Femur (tissue), 1 donor: ENCODE measurements at places on chromosomes 12 and 14.

DNA sequence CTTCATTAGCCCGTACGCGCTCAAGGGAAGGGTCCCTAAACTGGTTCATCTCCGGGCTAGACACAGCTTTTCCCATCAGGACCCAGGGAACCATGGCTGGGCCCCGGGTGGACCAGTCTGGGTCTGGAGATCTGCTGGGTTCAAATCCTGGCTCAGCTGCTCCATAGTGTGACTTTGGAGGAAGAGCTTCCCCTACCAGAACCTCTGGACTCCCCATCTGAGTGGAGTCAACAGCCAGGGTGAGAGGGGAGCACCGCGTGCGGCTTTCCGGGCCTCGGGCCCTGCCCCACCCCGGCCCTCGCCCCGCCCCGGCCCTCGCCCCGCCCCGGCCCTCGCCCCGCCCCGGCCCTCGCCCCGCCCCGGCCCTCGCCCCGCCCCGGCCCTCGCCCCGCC, 41.2 kb downstream of the BEGAIN start:
- DNase-seq, result no peak

DNA sequence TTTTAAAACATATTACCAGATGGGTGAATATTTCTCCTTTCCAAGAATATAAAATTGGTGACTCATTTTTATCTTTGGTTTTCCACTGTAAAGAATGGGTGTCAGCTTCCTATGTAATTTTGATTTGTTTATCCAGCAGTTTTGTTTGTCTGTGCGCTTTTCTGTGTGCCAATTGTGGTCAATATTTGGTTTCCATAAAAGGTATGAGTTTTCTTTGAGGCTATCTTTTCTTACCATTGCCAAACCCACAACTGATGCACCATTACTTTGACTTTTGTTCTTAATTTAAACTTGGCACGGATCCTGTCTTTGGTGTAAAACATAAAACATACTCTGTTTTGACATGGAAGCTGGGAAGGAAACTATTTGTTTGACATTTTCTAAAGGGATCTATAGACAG, 78.8 kb upstream of the NAV3 start:
- no peak for DNase-seq

DNA sequence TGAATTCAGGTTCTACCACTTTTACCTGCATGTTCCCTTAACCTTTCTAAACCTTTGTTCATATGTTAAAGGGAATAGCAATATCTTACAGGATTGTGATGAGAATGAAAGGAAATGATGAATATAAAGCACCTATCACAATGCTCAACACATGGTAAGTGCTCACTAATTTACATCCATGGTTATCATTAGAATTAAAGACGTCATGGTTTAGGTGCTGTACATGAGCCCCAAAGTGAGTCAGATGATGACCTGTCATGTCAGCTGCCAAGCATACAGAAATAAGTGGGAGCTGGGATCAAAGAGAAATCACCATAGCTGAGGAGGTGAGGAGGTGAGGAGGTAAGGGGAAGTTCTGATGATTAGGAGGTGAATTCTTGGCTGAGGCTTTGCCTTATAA, 135.9 kb upstream of the ATP2B1 start:
- DNase-seq, result no peak

DNA sequence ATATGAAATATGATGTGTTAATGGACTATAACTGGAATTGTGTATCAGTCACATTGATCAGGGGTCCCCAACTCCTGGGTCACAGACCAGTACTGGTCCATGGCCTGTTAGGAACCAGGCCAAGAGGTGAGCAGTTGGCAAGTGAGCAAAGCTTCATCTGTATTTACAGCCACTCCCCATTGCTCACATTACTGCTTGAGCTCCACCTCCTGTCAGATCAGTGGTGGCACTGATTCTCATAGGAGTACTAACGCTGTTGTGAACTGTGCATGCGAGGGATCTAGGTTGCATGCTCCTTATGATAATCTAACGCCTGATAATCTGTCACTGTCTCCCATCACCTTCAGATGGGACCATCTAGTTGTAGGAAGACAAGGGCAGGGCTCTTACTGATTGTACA, 72.3 kb downstream of the CDK17 start:
- DNase-seq, result no peak

GRCh38 chr12:121849665-121850064, 9.0 kb downstream of the HPD start:
- no peak for DNase-seq

DNA sequence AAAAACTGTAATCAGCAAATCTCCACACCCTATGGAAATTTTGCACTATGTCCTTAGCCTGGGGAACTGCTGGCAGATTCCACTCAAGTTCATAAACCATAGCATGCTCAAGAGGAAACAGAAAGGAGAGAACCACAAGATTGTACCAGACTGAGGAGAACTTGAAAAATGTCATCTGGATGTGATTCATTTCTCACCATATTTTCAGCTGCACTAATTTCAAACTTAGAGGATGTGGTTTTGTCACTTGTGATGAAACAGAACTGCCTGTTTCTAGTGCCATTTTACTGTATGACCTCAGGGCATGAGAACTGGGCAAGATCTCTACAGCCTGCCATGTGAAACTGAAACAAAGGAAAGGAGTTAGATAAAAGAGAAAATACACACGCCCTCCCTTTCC, 1493.1 kb upstream of the FLRT2 start:
- DNase-seq, result no peak

- DNase-seq, result peak; percentile 83
Measured at GRCh38 chr14:73741386-73741875, 27.2 kb upstream of the PNMA1 start.

- no peak for DNase-seq
Measured at GRCh38 chr14:102278631-102278935, 26.4 kb downstream of the MOK start.

DNA sequence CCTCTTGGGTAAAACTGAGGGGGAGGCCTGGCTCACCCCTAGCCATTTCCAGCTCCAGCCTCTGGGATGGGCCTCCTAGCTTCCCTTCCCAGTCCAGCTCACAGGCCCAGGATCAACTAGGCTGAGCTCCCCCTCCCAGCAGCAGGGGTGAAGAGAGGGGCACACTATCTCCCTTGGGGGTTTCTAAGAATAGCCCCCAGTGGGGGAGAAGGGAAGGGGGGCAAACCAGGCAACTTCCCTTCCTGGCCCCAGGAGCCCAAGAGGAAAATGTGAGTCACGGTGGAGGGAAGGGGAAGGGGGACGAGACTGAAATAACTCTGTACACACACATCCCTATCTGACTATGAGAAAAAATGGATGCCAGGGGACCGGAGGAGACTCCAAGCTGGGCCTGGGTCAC, 9.0 kb downstream of the ADCY6 start:
- peak; percentile 70 for DNase-seq

DNA sequence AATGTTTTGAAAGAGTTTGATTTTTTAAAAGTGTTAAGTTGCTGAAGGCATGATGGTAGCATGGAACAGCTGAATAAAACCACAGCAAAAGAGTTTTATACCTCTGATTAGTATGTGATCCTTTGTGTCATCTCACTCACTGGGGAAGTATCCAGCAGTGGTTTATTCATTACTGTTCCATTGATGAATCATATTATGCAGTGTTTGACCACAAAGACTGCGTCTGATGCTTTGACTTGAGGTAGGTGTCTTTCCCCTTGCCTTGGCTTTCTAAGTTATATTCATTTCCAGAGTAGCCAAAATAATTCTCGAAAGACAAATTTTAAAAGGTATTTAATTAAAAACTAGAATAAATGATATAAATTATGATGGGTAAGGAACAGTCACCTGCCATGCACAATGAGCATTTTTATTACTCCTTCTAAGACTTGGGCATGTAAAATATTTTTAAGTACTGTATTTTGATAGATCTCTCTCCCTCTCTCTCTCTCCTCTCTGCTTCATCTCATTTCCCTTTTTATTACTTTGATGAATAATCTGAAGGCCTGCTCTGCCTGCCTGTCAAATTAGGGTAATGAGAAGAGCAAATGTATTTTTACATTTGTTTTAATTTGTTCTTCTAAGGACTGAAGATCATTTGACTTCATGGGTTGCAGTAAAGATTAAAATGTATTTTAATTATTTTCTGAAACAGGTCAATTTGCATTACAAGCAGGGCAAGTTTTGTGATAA, 164.9 kb downstream of the NAV3 start:
- DNase-seq, result no peak

GRCh38 chr12:54417712-54418440, 1.2 kb downstream of the ITGA5 start:
- peak; percentile 68 for DNase-seq

DNA sequence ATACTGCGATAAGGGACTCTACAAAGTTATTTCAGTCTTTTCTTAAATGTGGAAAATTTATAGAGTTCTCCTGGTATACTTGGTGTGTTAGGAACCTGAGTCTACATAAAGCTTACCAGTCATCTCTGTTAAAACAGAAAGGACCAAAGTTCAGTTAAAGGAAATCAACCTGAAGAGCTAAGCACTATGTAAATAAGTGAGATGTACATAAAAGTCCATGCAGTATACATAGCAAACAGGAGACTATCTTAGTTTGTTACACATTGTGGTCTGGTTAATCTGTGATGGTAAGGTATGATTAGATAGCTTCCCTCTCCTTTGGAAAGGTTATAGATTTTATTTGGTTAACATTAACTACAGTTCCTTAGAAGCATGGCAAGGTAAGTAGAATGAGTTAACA, 75.9 kb downstream of the ATP2B1 start:
- DNase-seq, result no peak

GRCh38 chr14:103854017-103854808, 6.8 kb upstream of the PPP1R13B start:
- no peak for DNase-seq

DNA sequence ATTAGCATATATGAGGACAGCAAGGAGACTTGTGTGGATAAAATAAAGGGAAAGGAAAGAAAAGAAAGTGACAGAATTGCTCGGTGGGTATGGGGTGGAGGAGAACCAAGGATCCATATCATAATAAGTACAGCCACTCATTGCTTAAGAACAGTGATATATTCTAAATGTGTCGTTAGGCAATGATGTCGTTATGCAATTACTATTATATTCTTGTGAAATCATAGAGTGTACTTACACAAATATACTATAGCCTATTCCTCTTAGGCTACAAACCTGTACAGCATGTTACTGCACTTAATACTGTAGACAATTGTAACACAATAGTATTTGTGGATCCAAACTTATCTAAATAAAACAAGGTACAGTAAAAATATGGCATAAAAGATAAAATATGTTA, 271.1 kb downstream of the CCER1 start:
- DNase-seq, result no peak

DNA sequence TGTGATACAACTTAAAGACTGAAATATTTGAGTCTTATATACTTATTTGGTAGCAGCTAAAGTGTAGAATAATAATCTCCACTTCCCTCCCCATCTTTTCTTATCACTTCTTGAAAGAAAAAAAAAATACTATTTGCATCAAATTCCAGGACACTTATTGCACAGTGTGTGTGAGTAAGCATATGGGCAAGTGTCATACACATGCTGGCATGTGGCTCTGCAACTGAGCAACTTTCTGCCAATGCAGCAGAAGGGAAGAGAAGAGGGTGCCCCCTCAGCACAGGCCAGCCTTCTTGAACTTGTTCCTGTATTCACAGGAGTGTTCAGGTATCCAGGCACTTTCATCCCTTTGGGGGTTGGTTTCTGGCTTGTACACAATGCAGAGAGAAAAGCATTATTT, 145.8 kb downstream of the CPNE8 start:
- no peak for DNase-seq

DNA sequence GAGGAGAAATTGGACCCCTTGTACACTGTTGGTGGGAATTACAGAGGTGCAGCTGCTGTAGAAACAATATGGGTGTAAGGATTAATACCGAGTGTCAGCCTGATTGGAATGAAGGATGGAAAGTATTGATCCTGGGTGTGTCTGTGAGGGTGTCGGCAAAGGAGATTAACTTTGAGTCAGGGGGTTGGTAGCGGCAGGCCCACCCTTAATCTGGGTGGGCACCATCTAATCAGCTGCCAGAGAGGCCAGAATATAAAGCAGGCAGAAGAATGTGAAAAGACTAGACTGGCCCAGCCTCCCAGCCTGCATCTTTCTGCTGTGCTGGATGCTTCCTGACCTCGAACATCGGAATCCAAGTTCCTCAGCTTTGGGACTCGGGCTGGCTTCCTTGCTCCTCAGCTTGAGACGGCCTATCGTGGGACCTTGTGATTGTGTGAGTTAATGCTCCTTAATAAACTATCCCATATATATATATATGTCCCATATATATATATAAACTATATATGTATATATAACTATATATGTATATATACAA, 38.4 kb upstream of the PPP2R5C start:
- DNase-seq, result no peak

- DNase-seq, result no peak
Measured at GRCh38 chr14:69673104-69673503, 61.7 kb downstream of the SUSD6 start.

DNA sequence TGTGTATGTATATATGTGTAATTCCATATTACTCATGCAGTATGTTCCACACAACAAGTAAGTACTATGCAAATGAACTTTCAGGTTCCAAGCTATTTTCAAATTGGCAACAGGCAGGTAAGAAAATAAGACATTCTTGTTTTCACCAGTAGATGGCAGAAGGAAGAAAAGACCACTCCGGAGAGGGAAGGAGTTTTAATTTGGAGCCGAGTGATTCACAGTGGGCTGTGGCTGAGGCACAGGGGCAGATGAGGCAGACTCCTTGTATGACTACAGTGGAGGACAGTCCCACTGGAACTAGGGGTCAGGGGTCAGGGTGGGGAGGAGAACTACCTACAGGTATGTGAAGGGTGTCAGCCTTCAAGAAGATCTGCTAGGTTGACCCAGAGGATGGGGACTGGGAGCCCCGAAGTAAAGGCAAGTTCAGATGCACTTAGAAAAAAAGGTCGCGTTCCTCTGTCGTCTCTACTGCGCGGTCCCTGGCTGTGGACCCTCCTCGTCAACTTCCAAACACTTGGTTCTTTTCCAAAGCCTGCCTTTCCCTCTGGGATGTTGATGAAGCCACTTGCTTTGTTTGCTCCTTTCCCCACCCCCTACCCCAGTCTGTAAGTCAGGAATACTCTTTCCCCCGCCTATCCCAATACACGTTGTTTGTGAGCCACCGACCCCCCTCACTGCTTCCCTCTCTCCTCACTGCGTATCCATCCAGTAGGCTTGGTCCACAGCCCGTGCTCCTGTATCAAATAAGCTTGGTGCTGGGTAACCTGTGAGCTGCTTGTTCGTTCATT, 24.1 kb downstream of the DDX47 start:
- DNase-seq, result peak; percentile 45

DNA sequence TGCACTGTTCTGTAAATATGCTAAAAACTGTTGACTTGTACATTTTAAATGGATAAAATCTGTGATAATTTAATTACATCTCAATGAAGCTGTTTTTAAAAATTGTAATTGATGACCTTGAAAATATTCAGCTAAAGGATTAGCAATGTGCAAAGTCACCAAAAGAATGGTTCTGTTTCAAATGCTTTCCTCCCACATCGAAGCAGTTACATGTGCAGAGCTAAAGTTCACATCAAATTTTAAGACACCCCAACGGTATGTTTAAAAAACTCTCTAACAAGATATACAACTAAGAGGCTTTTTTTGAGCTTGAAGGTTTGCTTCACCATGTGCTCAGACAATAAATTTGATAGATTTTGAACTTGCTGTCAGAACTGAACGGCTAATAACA, 114.6 kb upstream of the KRAS start:
- DNase-seq, result no peak

- no peak for DNase-seq
Measured at GRCh38 chr14:61498303-61498702, 176.9 kb downstream of the PRKCH start.

GRCh38 chr12:13588574-13588973, 392.0 kb downstream of the EMP1 start:
- no peak for DNase-seq

GRCh38 chr14:22666203-22666893, 22.2 kb upstream of the OR6J1 start:
- no peak for DNase-seq
